ENCODE measurements at places on chromosomes 12 and 14.

DNA sequence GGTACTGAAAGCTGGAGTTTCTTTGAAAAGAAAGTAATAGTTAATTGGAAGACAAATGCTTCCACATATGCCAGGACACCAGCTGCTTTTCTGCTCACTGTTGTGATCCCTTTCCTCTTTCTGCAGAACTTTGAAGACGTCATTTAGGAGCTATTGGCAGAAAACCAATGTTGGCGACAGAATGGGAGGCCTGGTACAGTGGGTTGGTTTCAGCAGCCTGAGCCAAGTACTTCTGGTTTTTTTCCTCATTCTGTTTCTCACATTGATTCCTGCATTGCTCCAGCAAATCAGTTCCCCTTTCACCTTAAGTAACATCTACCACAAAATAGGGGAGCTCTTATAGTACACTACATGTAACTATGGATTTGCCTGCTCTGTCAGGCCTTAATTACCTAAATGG lies 96.9 kb downstream of the FIGNL2 start:
- no peak for DNase-seq

DNA sequence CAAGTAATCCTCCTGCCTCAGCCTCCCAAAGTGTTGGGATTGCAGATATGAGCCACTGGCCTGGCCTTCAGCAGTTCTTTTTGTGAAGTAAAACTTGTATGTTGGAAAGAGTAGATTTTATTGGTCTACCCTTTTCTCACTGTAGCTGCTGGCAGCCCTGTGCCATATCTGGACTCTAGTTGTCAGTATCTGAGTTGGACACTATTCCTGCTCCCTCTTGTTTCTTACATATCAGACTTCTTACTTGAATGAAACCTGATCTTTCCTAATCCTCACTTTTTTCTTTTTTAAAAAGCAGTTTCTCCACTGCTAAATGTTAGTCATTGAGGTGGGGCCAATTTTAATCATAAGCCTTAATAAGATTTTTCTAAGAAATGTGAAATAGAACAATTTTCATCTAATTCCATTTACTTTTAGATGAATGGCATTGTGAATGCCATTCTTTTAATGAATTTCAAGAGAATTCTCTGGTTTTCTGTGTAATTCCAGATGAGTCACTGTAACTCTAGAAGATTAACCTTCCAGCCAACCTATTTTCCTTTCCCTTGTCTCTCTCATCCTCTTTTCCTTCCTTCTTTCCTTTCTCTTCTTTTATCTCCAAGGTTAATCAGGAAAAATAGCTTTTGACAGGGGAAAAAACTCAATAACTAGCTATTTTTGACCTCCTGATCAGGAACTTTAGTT lies 88.7 kb downstream of the APAF1 start:
- DNase-seq, result no peak

DNA sequence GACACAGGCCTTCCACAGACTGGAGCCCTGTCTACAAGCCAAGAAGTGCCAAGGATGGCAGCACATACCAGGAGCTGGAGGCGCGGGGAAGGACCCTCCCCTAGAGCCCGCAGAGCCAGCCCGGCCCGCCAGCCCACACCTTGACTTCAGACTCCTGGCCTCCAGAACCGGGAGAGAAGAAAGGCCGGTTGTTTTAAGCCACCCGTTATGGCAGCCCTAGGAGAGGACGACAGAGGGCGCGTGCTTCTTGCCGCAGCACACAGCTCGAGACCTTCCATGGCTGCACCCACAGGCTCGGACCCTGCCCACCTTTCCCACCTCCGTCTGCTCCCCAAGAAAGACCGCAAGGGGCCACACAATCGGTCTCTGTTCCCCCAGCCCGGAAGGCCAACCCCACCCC lies 53.7 kb downstream of the RNF34 start:
- no peak for DNase-seq

- no peak for DNase-seq
Measured at GRCh38 chr12:109523504-109523903, 46.1 kb downstream of the UBE3B start.

DNA sequence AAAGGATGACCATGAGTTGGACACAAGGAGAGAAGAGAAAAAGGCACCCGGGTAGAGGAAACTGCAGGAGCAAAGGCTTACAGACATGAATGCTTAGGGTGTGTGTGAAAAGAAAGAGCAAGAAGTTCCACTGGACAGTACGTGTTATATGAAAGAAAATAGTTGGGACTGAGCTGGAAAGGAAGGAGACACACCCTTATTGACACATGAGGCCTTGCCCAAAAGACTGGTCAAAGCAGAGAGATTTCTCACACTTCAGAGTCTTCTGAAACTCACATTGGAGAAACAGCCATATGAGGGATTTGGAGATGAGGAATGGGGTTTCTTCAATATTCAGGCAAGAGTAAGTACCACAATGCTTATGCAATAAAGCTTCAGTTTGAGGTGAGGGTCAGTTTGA lies 56.0 kb downstream of the TTC9 start:
- no peak for DNase-seq

DNA sequence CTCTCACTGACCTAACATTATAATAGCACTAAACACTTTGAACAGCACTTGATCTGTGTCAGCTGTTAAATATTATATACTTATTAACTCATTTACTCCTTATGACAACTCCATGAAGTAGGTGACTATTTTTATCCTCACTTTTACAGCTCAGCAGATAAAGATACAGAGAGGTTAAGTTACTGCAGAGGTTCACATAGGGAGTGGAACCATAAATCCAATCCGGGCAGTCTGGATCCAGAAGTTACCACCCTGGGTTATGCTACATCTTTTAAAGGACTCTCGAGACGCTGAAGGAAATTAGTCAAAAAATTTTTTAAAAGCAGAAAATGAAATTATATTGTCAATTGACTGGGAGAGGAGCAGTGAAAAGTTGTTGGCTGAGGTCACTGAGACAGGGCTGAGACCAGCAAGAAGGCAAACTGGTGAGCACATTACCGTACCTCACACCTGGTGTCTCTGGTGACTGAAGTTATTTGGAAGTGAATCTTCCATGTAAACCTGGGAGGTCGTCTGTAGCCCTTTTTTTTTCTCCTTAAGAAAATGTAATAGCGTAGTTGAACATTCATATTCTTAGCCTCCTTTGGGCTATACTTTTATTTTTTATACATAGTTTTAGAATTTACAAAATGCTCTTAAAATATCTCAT lies 1.2 kb upstream of the RIMKLB start:
- no peak for DNase-seq

- peak; percentile 63 for DNase-seq
Measured at GRCh38 chr14:72516936-72517700, 376.8 kb downstream of the DPF3 start.

DNA sequence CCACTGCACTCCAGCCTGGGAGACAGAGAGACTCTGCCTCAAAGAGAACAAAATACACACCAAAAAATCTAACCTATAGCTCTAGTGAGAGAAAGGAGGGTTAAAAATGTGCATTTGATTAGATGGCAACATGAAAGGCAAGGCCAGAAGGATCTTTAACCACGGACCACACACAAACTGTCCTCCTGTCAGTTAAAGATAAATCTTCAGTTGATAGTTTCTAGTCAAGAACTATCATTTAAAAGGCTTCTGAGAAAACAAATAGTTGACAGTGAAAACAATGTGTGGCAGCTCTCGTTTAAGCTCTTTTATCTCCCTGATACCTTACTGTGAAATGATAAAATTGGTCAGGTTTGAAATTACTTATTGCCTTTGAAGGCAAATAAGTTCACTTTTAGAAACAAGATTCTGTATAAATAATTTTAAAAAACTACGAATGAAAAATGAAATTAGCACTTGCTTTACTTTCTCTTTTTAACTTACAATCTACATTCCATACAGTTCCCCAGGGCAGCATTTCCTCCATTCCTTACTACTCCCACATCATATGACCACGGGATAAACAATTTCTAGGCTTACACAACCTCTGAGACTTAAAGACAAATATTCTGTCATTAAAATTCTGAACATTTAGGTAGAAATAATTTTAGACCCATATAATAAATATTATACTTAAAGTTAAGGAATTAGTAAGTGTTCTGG lies 71.4 kb upstream of the GNPNAT1 start:
- DNase-seq, result no peak

- DNase-seq, result no peak
Measured at GRCh38 chr12:121465921-121466793, 66.2 kb downstream of the RNF34 start.

- DNase-seq, result peak; percentile 62
Measured at GRCh38 chr12:69157023-69157655, 82.2 kb upstream of the CPSF6 start.

- DNase-seq, result no peak
Measured at GRCh38 chr14:104139460-104140212, 1.2 kb downstream of the KIF26A start.

GRCh38 chr12:107319533-107320032 lies 226.2 kb upstream of the CRY1 start:
- no peak for DNase-seq
